ENCODE measurements at places on chromosomes 16 and 17.

DNA sequence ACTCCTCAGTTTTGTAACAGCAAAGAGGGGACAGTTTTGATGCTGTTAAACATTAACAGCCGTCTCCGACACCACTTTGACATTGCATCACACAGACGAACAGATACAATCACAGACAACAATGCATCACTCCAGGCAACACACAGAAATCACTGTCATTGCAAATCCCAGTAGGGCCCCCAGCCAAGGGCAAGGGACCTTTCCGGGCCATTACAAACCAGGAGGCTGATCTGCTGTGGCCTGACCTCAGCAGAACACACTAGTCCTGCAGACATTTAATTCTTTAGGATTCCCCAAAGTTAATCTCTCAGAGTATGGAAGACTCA lies 136.2 kb upstream of the RCVRN start:
- DNase-seq, result no peak

DNA sequence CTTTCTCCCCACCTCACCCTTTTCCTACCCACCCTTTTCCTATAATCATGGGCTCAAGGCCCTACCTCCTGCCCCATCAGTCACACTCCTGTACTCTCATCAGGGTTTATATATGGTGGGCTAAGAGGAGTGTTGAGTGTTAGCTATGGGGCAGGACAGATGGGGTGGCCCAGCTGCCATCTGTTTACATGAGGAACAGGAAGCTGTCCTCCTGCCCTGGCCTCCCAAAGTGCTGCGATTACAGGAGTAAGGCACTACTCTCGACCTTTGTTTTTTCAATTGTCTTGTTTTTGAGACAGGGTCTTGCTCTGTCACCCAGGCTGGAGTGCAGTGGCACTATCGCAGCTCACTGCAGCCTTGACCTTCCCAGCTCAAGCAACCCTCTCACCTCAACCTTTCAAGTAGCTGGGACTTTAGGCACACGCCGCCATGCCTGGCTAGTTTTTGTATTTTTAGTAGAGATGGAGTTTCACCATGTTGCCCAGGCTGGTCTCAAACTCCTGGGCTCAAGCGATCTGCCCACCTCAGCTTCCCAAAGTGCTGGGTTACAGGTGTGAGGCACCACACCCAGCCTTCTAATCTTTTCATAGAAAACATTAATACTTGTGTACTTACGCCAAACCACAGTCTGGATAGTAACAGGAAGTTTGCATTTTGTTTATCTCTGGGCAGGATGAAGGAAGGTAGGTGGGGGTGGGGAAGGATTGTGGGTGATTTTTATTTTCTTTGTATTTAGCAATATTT lies 1.6 kb downstream of the TRADD start:
- DNase-seq, result no peak

- no peak for DNase-seq
Observed at GRCh38 chr16:87922250-87922871, 14.0 kb downstream of the CA5A start.

DNA sequence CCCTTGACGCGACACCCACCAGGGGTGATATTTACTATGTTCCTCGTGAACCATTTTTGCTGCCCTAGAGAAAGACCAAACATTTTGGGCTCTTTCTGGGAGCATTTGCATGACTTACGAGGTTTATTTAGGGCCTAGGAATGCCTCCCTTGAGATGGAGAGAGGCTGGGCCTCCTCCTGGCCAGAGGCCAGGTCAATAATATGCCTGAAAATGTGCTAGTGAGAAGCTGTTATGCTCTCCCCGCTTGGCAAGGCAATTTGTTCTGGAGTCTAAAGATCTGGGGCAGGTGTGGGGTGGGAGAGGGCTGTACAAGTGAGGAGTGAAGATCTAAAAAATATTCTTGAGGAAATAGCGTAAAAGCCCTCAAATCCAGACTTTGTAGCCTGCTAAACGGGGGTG lies 587.3 kb upstream of the CDH5 start:
- DNase-seq, result no peak

- no peak for DNase-seq
Observed at GRCh38 chr17:35342276-35342675, 31.1 kb downstream of the SLFN11 start.

DNA sequence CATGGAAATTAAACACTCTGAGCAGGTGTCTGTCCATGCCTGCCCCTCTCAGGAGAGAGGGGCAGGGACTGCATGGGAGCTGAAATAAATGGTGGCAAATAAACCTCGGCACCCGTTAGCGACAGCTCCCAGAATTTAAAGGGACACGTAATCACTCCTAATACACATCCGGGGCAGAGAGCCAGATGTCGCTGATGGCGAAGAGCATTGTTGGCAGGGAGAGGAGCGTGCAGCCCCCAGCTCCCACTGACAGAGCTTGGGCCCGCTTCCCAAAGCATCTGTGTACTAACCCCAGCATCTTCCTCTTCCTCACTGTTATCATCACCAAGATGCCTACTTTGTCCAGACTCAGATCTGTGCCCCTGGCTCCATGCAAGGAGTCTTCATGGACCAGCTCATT lies 85.8 kb downstream of the IRX5 start:
- DNase-seq, result peak; percentile 33

GRCh38 chr16:27972500-27972899 lies 91.0 kb downstream of the GSG1L start:
- DNase-seq, result peak; percentile 18

DNA sequence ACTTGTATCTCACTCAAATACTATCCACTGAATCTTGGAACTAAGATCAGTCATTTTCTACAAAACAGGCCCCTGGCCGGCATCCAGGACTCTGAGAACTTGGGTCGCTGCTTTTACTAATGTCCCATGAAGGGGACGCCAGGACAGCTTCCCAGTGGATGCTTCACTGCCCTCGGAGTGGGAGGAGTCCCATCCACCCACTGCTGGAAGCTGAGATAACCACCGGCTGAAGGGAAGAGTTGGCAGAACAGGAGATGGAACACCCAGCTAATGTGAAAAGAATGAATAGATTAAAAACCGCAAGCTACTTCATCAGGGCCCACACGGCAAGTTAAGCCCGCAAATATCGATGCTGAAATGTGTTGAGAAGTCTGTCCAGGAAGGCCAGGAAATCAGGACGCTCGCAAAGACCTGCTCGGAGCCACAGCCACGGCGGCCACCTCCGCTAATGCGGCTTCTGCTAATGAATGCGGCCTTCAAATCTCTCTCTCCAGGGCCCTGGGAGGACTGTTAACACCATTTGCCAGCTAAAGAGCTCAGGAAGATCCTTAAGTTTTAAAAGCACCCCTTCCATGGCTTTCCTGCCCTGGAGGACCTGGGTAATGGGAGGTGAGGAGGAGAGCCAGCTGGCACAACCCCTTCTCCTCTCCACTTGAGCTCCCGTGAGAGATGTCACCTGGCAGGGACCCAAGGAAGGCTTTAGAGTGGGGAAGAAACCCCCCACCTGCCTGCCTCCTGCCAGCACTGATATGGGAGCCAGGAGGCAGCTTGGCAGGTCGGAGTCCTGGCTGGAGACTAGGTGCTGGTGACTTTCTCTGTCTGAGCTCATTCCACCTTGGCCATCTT lies 226.6 kb upstream of the RPL38 start:
- DNase-seq, result peak; percentile 94

DNA sequence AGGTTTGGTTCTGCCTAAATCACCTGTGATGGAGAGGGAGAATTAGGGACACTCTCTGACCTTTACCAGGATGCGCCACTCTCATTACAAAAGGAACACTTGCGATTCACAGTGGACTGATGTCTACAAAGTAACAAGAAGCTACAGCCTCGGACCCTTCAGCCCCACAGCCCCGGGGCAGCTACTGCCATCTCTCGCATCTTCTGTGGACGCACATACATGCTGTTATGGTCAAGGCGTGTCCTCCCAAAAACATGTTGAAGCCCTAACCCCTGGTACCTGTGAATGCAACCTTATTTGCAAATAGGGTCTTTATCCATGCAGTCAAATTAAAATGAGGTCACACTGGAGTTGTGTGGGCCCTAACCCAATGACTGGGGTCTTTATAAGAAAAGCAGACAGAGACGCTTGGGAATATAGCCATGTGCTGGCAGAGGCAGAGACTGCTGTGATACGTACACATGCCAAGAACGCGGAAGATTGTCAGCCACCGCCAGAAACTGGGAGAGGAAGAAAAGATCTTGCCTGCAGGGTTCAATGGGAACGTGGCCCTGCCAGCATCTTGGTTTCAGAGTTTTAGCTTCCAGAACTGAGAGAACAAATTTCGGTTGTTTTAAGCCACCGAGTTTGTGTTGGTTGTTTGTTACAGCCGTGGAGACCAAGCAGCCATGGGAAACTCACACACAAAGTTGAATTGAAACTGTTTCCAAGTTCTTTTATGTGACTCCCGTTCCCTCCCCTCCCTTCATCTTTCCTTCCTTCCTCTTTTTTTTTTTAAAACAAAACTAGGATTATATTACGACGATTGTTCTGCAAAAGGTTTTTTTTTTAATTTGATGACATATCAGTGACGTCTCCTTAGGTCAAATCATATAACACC lies 23.1 kb downstream of the ATP2C2 start:
- DNase-seq, result no peak

GRCh38 chr16:4051591-4051990 lies 64.7 kb downstream of the ADCY9 start:
- DNase-seq, result no peak

- no peak for DNase-seq
Observed at GRCh38 chr17:73856556-73856955, 212.3 kb upstream of the SDK2 start.

GRCh38 chr17:34220045-34220751 lies 34.9 kb upstream of the CCL2 start:
- no peak for DNase-seq

GRCh38 chr17:3914312-3914670 lies 2.0 kb downstream of the P2RX1 start:
- DNase-seq, result no peak

GRCh38 chr16:69564845-69565670 lies 708 bp upstream of the NFAT5 start:
- DNase-seq, result no peak

DNA sequence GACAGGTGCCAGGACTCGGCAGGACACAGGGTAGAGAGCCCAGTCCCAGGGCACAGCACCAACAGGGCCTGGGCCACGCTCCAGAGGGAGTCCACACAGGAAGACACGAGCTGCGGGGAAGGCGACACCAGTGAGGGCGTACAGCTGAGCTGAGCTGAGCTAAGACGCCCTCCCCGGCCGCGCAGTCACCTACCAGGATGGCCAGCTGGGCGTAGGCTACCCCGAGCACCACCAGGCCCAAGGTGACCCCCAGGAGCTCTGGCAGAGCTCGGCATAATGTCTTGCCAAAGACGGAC lies 42.6 kb downstream of the TSC2 start:
- no peak for DNase-seq

DNA sequence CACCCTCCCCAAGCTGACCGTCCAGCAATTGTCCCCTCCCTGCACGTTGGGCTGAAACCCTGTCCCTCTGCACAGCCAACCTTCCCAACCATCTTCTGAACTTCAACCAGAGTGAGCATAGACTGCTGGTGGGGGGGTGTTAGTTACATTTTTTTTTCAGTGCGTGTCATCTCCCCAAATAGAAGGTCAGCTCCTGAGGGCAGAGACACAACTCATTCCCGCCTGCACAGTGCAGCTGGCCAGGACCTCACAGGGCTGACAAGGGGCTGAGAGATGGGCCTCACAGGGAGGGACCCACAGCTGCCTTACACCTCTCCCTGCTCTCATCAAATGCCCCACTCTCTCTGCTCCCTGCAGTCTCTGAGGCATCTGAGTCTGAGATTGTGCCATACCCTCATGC lies 8.4 kb downstream of the SRL start:
- DNase-seq, result no peak

DNA sequence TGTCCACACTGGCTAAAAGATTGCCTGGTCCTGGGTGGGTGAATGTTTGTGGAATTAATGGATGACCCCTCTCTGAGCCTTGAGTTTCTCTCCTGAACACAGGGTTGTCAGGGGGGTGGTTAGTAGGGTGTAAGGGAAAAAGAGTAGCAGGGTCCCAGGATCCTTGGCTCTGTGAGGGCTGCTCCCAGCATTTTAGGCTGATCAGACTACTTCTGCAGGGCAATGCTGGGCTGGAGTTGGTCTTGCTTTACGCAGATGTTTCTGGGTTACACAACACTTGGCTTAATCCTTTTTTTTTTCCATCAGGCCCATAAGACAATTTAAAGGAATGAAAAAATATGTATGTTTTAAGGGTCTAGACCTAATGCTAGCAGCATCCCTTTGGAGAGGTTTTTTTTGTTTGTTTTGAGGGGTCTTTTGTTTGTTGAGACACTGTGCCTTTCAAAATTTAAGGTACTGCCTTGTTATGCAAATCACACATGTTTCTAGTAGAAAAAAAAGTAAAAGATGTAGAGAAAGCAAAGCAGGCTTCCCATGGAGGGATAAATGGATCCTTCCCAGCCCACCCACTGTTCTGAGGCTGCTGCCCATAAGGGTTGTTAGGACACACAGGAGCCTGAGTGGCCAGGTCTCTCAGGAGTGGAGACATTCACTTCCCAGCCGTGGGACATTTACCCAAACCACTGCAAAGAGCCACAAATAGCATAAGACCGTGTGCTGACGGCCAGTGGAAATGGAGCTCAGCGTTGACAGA lies 225.6 kb upstream of the HSBP1 start:
- DNase-seq, result no peak

GRCh38 chr17:42804918-42805367 lies 6.3 kb downstream of the CNTD1 start:
- DNase-seq, result no peak

DNA sequence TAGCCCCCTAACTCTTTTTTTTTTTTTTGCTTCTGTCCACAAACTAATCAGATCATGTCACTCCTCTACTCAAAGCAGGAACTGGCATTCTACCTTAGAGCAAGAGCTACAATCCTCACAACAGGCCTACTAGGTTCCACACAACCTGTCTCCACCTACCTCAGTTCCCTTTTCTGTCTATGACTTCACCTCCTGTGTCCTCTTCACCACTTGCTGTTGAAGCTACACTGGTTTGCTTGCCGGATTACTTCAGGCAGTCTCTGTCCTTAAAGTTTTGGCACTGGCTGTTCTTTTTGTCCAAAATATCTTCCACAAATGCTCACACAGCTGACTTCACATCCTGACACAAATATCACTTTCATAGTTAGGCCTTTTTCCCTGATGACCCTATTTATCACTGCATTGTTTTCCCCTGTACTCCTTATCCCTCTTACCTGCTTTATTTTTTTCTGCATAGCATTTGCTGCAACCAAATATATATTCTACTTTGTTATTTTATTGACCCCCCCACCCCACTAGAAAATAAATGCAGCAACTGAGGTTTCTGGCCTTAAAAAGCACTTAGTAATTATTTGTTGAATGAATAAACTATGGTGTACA lies 72.0 kb downstream of the KANSL1 start:
- no peak for DNase-seq

- no peak for DNase-seq
Observed at GRCh38 chr17:40287159-40287493, 553 bp upstream of the CDC6 start.

GRCh38 chr17:76163919-76164318 lies 22.9 kb upstream of the FOXJ1 start:
- no peak for DNase-seq

GRCh38 chr16:63625126-63625525 lies 1496.7 kb downstream of the CDH11 start:
- no peak for DNase-seq

- no peak for DNase-seq
Observed at GRCh38 chr16:86882586-86883280, 304.4 kb downstream of the FOXL1 start.
